Bone marrow (tissue), 2 donors: ENCODE measurements at places on chromosomes 5 and 9.

- no peak for DNase-seq
Observed at GRCh38 chr9:92713528-92713927, 43.6 kb upstream of the IPPK start.

DNA sequence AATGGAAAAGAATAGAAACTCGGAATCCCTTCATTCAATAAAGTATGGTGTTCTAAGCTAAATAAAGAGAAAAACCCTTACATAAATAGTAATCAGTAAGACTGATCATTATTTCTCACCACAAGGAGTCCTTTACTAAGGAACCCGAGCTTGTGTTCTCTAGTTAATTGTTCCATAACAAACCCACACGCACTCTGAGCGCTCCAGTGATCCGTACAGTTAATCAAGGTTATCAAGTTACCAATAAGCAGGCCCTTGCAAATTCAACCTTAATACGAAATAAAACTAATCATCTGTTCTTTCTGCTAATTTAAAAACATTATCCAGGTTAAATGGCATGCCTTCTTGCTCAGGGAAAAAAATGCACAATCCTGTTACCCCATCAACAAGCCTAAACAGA is 224.4 kb downstream of the FRMD3 start:
- no peak for DNase-seq

DNA sequence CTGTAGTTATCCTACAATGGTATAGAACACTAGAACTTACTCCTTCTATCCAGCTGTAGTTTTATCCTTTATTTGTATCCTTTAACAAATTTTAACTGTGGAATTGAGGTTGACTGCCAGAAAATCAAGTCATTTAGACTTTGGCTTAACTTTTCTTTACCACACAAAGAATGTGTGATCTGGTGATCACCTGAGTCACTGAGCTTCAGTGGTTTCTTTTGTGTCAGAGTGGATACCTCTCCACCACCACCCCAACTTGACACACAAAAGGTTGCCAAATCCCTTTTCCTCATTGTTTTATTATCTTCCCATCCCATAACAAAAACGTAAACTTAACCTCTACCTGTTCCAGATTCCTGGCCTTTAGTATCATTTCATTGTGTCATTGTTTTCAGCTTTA is 5.5 kb downstream of the OTULIN start:
- DNase-seq = no peak

GRCh38 chr5:33257807-33258429 is 182.8 kb upstream of the TARS1 start:
- DNase-seq = no peak

DNA sequence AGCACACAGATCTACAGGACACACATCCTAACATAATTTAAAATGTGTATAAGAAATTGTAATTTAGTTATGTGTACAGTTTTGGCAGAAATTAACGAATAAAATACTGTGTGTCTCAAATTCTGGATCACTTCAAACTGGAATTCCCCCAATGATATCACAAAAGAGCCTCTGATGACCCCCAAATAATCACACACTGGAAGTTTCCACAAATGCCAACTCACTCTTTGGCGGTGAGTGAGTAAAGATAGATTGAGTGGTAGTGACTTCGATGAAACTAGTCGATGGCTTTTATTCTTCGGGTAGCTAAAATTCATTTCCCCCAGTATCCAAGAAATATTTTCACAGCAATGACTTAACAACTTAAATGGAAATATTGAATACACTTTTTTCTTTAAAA is 2.2 kb downstream of the ZNF366 start:
- no peak for DNase-seq

DNA sequence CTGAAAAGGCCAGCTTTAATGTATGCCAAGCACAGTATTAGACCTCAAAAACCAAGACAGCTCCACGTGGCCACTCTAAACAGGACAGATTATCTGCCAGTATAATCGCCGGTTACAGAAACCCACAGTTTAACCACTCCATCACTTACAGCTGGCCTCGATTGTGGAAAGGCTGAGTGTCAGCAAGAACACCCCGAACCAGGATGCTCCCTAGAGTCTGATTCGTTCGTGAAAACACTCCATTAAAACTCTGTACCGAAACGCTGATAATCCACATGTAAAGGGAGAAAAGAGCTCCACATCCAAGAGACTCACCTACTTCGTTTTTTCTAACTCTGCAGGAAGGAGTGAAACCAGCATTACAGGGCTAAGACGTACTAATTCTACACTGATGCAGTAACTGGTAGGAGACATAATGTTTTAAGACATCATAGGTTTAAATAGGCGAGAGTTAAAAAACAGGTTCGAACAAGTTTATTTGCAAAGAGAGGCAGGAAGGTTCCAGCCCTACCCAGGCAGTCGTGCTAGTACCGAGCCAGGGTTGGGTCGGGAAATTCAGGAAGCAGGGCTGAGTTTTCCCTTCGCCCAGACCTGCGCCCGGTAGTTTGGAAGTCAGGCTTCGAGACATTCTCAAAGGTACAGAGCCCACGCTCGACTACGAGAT is 949 bp downstream of the SERINC5 start:
- DNase-seq = no peak

GRCh38 chr9:102845827-102846371 is 149.2 kb upstream of the CYLC2 start:
- DNase-seq = no peak

- no peak for DNase-seq
Observed at GRCh38 chr5:124034963-124035362, 523.0 kb downstream of the CSNK1G3 start.

DNA sequence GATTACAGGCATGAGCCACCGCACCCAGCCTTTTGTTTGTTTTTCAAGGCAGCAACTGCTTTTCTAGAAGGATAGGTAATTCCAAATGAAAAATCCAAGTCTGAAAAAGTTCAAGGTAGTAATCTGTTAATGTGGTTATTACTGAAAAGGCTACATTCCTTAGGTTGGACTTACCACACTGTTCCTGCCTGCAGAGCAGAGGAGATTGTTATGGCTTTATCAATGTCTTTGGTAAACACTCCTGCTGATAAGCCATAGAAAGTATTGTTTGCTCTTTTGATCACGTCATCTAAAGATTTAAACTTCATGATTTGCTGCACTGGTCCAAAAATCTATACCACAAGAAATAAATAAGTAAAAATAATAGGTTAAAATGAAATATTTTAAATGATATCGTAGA is 43.4 kb downstream of the ALDH1A1 start:
- DNase-seq = no peak

- no peak for DNase-seq
Observed at GRCh38 chr9:111683392-111683791, 22.0 kb downstream of the GNG10 start.

GRCh38 chr5:61275841-61276240 is 56.2 kb upstream of the ZSWIM6 start:
- peak; percentile 40 for DNase-seq

DNA sequence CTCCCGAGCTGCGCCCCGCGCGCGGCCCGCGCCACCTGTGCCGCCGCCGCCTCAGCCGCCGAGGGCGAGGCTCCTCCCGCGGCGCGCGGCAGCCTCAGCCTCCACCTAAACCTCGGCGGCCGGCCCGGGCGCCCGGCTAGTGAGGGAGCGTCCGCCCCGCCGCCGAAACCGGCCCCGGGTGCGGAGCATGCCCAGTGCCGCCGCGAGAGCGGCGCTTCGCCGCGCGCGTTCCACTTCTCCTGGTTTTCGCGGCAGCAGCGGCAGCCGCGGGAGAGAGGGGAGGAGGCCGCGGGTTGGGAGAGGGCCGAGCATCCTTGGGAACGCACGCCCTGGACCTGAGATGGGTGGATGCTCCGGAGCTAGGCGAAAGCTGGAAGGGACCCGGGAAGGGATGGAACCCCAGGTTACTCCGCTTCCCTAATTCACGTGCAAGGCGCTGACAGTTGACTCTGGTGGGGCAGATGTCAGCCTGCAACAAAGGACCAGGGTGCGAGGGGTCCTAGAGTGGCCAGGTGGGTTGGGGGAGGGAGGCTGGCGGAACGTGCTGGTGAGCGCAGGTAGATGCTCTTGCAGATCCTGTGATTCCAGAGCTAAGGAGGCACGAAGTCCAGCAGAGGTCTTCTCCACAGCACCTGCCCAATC is at the start of gene CTNND2:
Gene CTNND2 (minus strand): TSS at position 182 of the 642 bp plus-strand sequence. CDS start 593 bp downstream, outside the sequence.
- DNase-seq = no peak

GRCh38 chr9:125043148-125043547 is 100.2 kb downstream of the SCAI start:
- no peak for DNase-seq

GRCh38 chr5:67857502-67857901 is 358.1 kb upstream of the PIK3R1 start:
- DNase-seq = no peak

DNA sequence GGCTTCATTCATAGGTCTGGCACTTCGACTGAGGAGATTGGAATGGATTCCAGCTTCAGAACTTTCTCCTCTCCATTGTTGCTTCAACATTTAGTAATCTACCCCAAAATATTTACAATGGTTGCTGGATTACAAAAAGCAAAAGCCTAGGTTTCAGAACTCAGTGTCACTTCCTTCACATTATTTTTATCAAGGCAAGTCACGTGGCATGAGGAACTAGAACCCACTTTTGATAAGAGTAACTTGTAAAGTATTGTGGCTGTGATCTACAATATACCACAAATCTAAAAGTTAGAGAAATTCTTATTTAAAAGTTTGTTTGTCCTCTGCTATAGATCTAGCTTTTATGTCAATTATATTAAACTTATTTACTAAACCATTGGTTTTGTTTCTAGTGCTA is 39.7 kb upstream of the ANKDD1B start:
- no peak for DNase-seq

DNA sequence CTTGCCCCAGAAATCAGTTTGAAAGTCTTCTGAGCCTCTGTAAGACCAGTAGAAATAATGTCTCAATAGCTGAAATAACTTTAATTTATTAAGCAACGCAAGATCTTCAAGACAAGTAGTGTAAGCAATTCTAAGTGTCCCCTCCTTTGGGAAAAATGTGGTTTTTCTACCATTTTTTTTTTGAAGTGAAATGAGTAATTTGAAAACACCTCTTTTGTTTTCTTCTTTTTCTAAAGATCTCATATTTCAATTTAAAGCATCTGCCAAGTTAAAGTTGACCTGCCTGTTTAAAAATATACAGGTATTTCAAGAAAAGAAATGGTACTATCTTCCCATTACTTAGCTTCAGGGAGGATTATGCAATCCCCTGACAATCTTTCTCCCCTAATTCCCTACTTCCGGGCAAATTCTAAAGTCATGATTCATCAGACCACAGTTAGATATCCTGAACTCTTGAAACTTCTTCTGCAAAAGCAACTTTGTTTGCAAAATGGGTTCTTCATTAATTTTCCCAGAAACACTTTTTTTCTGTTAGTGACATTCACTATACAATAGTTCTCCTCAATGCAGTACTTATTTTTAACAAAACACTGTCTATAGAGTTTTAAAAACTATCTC is 7.8 kb upstream of the ANXA1 start:
- DNase-seq = peak; percentile 72

DNA sequence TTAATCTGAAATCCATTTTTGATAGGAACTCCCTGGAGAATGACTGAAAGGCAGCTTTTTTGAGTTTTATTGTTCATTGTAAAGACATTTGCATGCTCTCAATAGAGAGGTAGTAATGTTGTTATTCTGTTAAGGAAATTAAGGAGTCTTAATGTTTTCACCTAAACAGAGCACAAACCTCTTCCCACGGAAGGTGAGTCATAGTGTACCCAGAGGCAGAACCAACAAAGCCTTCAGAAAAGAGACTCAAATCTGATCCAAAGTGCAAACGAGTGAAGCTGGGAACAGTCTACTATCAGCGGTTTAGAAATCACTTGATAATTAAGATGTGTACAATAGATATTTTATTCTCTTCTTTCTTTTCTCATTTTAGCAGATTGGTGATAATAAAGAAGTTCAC is 470.5 kb downstream of the PLK2 start:
- DNase-seq = no peak

DNA sequence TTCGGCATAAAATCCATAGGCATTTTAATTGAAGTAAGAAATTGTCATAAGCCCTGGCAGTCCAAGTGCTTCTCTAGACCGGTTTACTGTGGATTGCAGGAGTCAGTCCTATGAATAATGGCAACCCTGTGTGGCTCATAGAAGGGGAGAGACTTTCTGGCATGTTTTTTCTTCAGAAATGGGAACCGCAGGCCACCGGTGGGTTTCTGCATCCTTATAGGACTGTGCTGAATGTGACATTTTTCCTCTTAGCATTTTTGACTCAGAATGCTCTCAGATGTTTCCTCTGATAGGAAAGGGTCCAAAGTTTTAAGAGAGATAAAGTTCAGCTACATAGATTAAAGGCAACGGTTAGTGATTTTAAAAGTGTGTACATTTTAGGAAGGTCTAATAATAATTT is 6.3 kb downstream of the DAPK1 start:
- no peak for DNase-seq

DNA sequence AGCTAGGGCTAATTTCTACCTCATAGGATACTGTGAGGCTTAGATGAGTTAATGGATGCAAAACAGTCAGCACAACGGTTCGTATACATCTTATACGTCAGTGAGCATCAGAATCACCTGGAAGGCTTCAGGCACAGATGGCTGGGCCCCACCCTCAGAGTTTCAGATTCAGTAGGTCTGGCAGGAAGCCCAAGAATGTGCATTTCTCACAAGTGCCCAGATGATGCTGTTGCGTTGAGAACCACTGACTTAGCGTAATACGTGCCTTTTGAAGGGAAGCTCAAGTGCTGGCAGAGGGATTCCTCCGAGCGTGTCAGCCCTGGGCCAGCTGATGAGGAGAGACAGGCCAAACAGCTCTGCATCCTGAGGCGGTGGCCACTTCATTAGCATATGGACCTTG is 117.1 kb upstream of the WWC1 start:
- no peak for DNase-seq

DNA sequence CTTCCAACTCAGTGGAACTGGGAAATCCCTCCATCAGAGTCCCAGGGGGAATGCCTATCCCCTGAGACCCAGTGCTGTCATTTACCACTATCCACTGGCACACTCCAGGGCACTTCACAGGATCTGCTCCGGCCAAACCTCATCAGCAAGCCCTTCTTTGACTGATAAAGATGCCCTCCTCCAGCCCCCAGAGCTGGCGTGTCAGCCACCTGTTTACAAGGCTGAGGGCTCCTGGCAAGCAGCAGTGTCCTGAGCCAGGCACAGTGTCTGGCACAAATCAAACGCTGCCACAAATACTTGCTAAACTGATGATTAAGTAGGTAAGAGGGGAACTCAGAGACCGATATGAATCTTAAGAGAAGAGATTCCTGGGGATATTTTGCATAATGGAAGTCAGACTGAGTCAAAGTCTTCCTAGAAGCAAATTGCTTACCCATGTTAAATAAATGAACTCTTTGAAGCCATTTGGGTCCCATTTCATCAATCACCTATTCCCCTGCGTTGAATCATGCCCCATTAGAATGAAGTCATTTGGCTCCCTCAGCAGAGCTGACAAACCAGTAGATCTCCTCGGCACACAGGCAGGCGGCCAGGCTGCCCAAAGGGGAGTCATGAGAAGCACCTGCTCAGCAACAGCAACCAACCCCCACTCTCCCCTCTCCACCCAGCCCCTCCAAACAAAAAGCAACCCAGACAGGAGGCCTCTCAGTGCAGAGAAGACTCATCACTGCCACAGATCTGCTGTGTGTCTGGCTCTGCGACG is 97.4 kb downstream of the CDK5RAP2 start:
- DNase-seq = no peak
